Renal cortical epithelial cell (primary cell): ENCODE measurements at places on chromosomes 3 and 15.

- DNase-seq, result no peak
These were observed 105.3 kb downstream of the LSM3 start for GRCh38 chr3:14283813-14284438.

GRCh38 chr3:12598890-12599289 is 42.0 kb downstream of the MKRN2 start:
- DNase-seq, result peak; percentile 25

- peak; percentile 43 for DNase-seq
These were observed 72.5 kb upstream of the TSC22D2 start for GRCh38 chr3:150335631-150336030.

DNA sequence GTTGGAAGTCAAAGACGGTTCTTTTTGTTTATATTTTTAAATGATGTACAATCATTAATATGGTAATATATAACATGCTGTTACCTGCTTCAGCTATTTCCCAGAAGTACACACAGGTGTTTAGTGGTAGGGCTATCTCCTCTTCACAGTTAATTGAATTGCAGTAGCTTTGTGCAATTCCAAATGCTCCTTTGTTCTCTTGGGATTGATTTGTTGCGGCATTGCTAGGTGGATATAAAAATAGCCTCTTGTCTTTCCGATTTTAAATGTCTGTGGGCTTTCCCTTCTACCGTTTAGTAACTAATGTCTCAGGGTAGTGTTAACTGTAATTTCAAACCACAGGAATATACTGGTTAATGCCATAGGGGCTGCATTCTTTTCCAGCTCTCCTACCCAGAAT is 307.6 kb upstream of the SLITRK3 start:
- no peak for DNase-seq

DNA sequence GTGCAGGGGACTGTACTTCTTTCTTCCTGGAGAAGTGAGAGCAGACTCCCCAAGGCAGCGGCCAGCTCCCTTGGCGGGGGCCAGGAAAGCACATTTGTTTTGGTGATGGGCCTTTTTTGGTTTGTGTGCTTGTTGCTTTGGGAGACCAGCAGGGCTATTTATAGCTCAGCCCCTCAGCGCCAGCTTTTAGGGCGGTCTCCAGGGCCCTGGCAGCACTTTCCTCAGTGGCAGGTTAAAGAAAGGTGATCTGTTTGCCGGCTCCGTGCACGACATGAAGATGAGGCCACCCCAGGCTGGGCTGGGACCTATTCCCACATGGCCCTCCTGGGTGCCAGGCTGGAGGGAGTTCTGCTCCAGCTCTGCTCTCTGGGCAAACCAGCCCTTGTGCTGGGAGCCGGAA is 21.8 kb downstream of the SLC6A11 start:
- DNase-seq, result no peak
